ENCODE measurements at places on chromosomes 6 and 20. TPM values are rescaled to one million over a fixed set of nuclear protein-coding genes. Genes with fewer than 3 reads are reported as not detected.

DAAM2 gene
- 0.14 TPM for total RNA-seq

PEX3 gene
- 12.5 TPM for total RNA-seq

IL17A gene
- not detected for total RNA-seq

TBX18 gene
- total RNA-seq = 23.9 TPM

RIPOR3 gene
- not detected for total RNA-seq

TTLL9 gene
- 0.10 TPM for total RNA-seq

AIF1 gene
- not detected for total RNA-seq

HLA-DOB gene
- 0.13 TPM for total RNA-seq

FOXC1 gene
- total RNA-seq = 6.8 TPM

TFAP2C gene
- total RNA-seq = 12.2 TPM

RAB23 gene
- 9.0 TPM for total RNA-seq

ATP6V1G2 gene
- 0.46 TPM for total RNA-seq

OLIG3 gene
- total RNA-seq = not detected

SIRPD gene
- not detected for total RNA-seq

CEP250 gene
- total RNA-seq = 26.8 TPM

OR12D3 gene
- total RNA-seq = not detected

MTRF1L gene
- 15.3 TPM for total RNA-seq

SRMS gene
- total RNA-seq = 0.12 TPM

SLC16A10 gene
- total RNA-seq = 0.70 TPM

ANGPT4 gene
- total RNA-seq = 0.02 TPM

HS3ST5 gene
- not detected for total RNA-seq

CSNK2B gene
- total RNA-seq = 174 TPM

MLIP gene
- total RNA-seq = not detected

TAP2 gene
- total RNA-seq = 17.8 TPM

TBXT gene
- not detected for total RNA-seq

AHI1 gene
- total RNA-seq = 8.4 TPM

ULBP1 gene
- 0.77 TPM for total RNA-seq

SYCP2 gene
- total RNA-seq = 0.30 TPM

PRKN gene
- total RNA-seq = not detected

PGC gene
- 0.08 TPM for total RNA-seq

RAET1L gene
- 0.44 TPM for total RNA-seq

CDSN gene
- total RNA-seq = not detected

ENPP5 gene
- not detected for total RNA-seq

TRIM10 gene
- total RNA-seq = not detected

PNPLA1 gene
- total RNA-seq = not detected

PLAGL1 gene
- total RNA-seq = 8.3 TPM

POU5F1 gene
- total RNA-seq = 10.8 TPM

CFAP206 gene
- 0.06 TPM for total RNA-seq

RPN2 gene
- 267 TPM for total RNA-seq

GPR6 gene
- not detected for total RNA-seq

PGM3 gene
- 33.3 TPM for total RNA-seq

SUMO4 gene
- not detected for total RNA-seq

REPS1 gene
- total RNA-seq = 28.0 TPM

FKBP1C gene
- total RNA-seq = 2.1 TPM

RSPH9 gene
- 0.32 TPM for total RNA-seq

STMND1 gene
- total RNA-seq = not detected

SCRT2 gene
- not detected for total RNA-seq

SPDEF gene
- 1.9 TPM for total RNA-seq

KCNK16 gene
- not detected for total RNA-seq

KIZ gene
- 4.4 TPM for total RNA-seq

ZC2HC1B gene
- not detected for total RNA-seq

CCN6 gene
- not detected for total RNA-seq

MRAP2 gene
- 1.8 TPM for total RNA-seq

CALHM6 gene
- not detected for total RNA-seq
